ENCODE measurements at places on chromosomes 13 and 19. TPM values are rescaled to one million over a fixed set of nuclear protein-coding genes. Genes with fewer than 3 reads are reported as not detected.

CEACAM4 gene
- total RNA-seq: 16.1 TPM

TEX29 gene
- total RNA-seq: not detected

TMPRSS9 gene
- total RNA-seq: 0.17 TPM

SOHLH2 gene
- not detected for total RNA-seq

KLK12 gene
- not detected for total RNA-seq

CHST8 gene
- total RNA-seq: 0.27 TPM

INSR gene
- 0.44 TPM for total RNA-seq

- H3K36me3 ChIP-seq: no peaks in the 10 kb centered on the region
- H3K4me1 ChIP-seq: peaks cover 49% of the 10 kb centered on the region
- H3K27me3 ChIP-seq: peaks cover 51% of the 10 kb centered on the region
- H3K27ac ChIP-seq: no peak overlapping the region
Observed at GRCh38 chr13:99978799-99979452, 2.7 kb upstream of the ZIC2 start.

- H3K4me1 ChIP-seq: no peaks in the 10 kb centered on the region
- H3K27me3 ChIP-seq: no peaks in the 10 kb centered on the region
- H3K36me3 ChIP-seq: no peaks in the 10 kb centered on the region
- H3K4me3 ChIP-seq: no peak overlapping the region
- DNase-seq: no peak
Observed at GRCh38 chr19:20315543-20315942, 148.5 kb downstream of the ZNF486 start.

DNA sequence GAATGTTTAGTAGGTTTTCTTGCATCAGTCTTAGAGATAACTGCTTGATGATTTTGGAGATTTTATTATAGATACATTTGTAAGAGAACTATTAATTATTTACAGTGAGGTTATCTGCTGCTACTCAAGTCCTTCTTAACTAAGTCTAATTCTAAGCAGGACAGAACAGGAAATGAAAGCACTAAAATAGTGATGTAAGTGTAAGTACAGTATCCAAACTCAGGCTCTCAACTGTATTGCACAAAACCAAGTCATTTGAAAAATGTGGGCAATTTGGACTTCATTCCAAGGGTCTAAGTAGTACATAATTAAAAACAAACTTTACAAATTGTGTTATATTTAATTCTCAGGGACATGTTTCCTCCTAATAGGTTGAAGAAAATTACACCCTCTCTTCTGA, 417.1 kb downstream of the ITGBL1 start:
- H3K4me1 ChIP-seq: no peaks in the 10 kb centered on the region
- H3K36me3 ChIP-seq: no peaks in the 10 kb centered on the region
- no peaks in the 10 kb centered on the region for H3K27me3 ChIP-seq

- DNase-seq: no peak
- H3K4me1 ChIP-seq: peaks cover 2% of the 10 kb centered on the region
- no peaks in the 10 kb centered on the region for H3K27me3 ChIP-seq
- no peaks in the 10 kb centered on the region for H3K36me3 ChIP-seq
Observed at GRCh38 chr19:16293118-16294091, 31.2 kb upstream of the KLF2 start.

DNA sequence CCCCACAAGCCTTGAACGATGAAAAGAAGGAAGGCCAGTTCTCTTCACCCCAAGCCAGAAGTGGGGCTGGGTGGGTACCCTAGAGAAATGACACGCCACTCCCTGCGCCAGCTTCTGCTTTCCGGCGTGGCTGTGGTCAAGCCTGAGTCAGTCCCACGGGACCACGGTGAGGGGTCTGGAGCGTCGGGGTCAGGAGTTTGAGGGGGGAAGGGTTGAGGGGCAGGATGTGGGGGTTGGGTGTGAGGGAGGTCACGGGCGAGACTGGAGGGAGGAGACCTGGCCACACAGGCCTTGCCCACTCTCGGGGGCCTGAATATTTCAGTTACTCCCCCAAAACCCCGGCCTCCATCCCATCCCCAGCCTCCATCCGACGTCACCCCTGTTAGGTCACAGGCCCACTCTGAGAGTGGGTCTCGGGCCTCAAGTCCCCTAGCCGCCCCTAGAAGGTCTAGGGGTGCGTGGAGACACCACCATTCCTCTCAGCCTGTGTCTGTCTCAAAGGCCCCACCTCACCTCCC, 500 bp upstream of the IFI30 start:
- H3K4me1 ChIP-seq: peaks cover 8% of the 10 kb centered on the region
- no peaks in the 10 kb centered on the region for H3K36me3 ChIP-seq
- peak overlapping the region; percentile 61 for H3K27ac ChIP-seq
- DNase-seq: no peak

GRCh38 chr19:47765523-47766358, 12.8 kb upstream of the SELENOW start:
- H3K36me3 ChIP-seq: no peaks in the 10 kb centered on the region
- H3K27me3 ChIP-seq: no peaks in the 10 kb centered on the region
- DNase-seq: peak; percentile 36
- no peak overlapping the region for H3K4me3 ChIP-seq
- no peak overlapping the region for H3K27ac ChIP-seq
- no peaks in the 10 kb centered on the region for H3K4me1 ChIP-seq

GRCh38 chr19:40584007-40584406, 7.3 kb downstream of the SHKBP1 start:
- H3K27me3 ChIP-seq: no peaks in the 10 kb centered on the region
- peaks cover 85% of the 10 kb centered on the region for H3K36me3 ChIP-seq
- H3K27ac ChIP-seq: no peak overlapping the region
- no peaks in the 10 kb centered on the region for H3K4me1 ChIP-seq

DNA sequence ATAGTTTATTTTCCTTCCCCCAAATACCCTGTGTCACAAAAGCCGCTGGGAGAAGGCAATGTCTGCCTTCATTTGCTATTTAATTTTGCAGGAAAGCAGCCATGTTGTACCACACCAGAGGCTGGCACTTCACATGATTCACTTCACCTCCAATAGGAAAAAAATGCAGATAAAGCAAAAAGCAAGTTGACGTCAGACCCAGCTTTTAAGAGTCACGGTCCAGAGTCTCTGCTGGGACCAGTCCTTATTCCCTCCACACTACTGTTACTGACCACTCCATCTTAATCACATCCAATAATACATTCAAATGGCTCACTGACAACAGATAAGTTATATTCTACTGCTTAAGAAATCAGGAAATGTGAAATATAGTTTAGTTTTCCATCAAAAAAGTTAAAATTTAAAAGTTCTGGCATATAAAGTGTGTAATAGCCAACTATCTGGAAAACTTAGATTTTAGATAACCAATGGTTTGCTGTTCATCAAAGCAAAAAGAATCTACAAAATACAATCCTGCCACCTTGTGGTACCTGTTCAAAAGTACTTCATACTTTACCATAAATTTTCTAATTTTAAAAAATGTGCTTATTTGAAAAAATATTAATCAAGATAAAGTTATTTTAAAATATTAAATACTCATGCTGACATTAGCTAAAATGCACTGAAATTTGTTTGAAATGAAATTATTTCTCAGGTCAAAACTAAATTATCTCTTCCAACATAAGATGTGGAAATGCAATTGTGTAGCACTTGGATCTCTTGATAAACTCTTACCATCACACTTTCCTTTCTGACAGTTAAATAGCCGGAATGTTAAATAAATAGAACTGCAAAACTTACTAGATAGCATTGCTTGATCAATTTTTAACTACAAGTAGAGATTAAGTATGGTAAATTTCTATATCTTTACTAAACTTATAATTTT, 97.3 kb downstream of the SERP2 start:
- H3K27me3 ChIP-seq: no peaks in the 10 kb centered on the region
- DNase-seq: peak; percentile 24
- H3K27ac ChIP-seq: no peak overlapping the region
- no peaks in the 10 kb centered on the region for H3K4me1 ChIP-seq
- no peak overlapping the region for H3K4me3 ChIP-seq

- no peak overlapping the region for H3K27ac ChIP-seq
- DNase-seq: no peak
- H3K4me3 ChIP-seq: no peak overlapping the region
- no peaks in the 10 kb centered on the region for H3K36me3 ChIP-seq
Observed at GRCh38 chr13:46761866-46762265, 35.1 kb downstream of the ESD start.

- no peaks in the 10 kb centered on the region for H3K36me3 ChIP-seq
- H3K27me3 ChIP-seq: no peaks in the 10 kb centered on the region
- no peak overlapping the region for H3K4me3 ChIP-seq
- H3K27ac ChIP-seq: no peak overlapping the region
Observed at GRCh38 chr13:94234738-94235137, 244.7 kb downstream of the DCT start.

DNA sequence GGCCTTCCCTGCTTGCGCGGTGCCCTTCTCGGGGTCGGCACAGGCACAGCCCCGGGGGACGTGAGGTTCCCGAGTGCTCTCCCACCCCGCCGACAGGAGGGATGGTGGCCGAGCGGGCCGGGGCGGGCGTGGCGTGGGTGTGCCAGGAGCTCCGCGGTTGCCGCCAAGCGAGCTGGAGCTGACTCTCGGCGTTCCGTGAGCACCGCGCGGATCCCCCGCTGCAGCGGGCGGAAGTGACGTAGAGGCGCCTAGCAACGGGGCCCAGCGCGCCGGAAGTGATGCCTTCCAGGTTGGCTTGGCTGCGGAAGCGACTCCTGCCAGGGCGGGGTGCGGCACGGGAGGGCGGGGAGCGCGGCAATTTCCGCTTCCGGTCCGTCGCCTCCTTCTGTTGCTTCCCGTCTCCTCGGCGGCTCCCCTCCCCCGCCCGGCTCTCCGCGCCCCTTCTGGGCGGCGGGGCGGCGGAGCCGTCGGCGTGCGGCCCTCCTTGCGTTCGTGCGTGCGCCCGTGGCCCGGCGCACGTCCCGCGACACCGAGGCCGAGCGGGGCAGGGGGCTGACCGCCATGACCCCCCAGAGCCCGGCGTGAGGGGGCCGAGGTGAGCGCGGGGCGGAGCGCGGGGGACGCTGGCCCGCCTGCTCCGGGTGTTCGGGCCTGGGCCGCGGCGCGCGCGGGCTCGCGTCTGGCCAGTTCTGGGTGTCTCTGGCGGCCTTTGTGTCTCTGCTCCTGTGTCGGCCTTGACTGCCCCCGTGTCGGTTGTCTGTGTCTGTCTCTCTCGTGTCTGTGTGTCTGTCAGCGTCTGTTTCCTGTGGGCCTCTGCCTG, at the start of gene EPN1:
TSS of gene EPN1 (plus strand) at position 386 of the 820 bp plus-strand sequence. CDS start 3,402 bp downstream, outside the sequence.
- H3K4me3 ChIP-seq: peak within 1 kb of the TSS; percentile 95
- H3K27ac ChIP-seq: peak within 1 kb of the TSS; percentile 85
- no peaks in the 10 kb centered on the region for H3K27me3 ChIP-seq
- H3K4me1 ChIP-seq: peaks cover 41% of the 10 kb centered on the region

- H3K27me3 ChIP-seq: no peaks in the 10 kb centered on the region
- DNase-seq: no peak
- peak overlapping the region; percentile 82 for H3K27ac ChIP-seq
- no peaks in the 10 kb centered on the region for H3K36me3 ChIP-seq
- peaks cover 43% of the 10 kb centered on the region for H3K4me1 ChIP-seq
- peak overlapping the region; percentile 28 for H3K4me3 ChIP-seq
Observed at GRCh38 chr19:2783781-2784145, 690 bp upstream of the SGTA start.

- no peak overlapping the region for H3K27ac ChIP-seq
- H3K36me3 ChIP-seq: no peaks in the 10 kb centered on the region
- peaks cover 4% of the 10 kb centered on the region for H3K4me1 ChIP-seq
- H3K27me3 ChIP-seq: no peaks in the 10 kb centered on the region
- no peak for DNase-seq
Observed at GRCh38 chr13:98675837-98676236, 76.6 kb downstream of the SLC15A1 start.

- H3K4me3 ChIP-seq: no peak overlapping the region
- no peak for DNase-seq
- H3K27me3 ChIP-seq: no peaks in the 10 kb centered on the region
- H3K27ac ChIP-seq: no peak overlapping the region
Observed at GRCh38 chr19:30802424-30803013, 430.3 kb downstream of the ZNF536 start.

DNA sequence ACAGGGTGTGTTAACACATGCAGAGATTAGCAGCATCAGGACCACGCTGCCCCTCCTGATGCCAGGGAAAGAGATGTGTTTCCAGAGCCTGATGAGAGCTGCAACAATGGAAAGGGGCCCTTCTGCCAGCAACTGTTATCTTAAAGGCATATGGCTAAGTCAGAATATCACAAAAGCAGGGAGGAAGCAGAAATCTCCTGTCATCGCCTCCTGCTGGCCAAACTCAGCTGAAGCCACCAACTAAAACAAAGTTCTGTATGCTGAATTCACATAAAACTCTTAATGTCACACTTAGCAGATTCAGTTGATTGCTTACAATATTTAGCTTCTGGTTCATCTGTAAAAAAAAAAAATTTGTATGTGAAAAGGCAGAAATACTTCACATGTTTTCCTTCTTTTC, 178.2 kb downstream of the GPC5 start:
- H3K4me1 ChIP-seq: no peaks in the 10 kb centered on the region
- H3K27ac ChIP-seq: no peak overlapping the region
- H3K36me3 ChIP-seq: no peaks in the 10 kb centered on the region
- DNase-seq: no peak
- no peak overlapping the region for H3K4me3 ChIP-seq

- H3K4me1 ChIP-seq: no peaks in the 10 kb centered on the region
- H3K27ac ChIP-seq: no peak overlapping the region
- DNase-seq: no peak
- H3K4me3 ChIP-seq: no peak overlapping the region
- H3K36me3 ChIP-seq: no peaks in the 10 kb centered on the region
- H3K27me3 ChIP-seq: no peaks in the 10 kb centered on the region
Observed at GRCh38 chr13:109101550-109102144, 472.2 kb downstream of the MYO16 start.

GRCh38 chr19:10639836-10640235, 14.3 kb upstream of the ILF3 start:
- H3K27me3 ChIP-seq: no peaks in the 10 kb centered on the region
- DNase-seq: no peak
- H3K4me3 ChIP-seq: no peak overlapping the region

- no peaks in the 10 kb centered on the region for H3K27me3 ChIP-seq
- peaks cover 12% of the 10 kb centered on the region for H3K4me1 ChIP-seq
- no peak overlapping the region for H3K4me3 ChIP-seq
- H3K36me3 ChIP-seq: no peaks in the 10 kb centered on the region
- no peak overlapping the region for H3K27ac ChIP-seq
Observed at GRCh38 chr19:6070207-6070681, 40.1 kb downstream of the RFX2 start.

DNA sequence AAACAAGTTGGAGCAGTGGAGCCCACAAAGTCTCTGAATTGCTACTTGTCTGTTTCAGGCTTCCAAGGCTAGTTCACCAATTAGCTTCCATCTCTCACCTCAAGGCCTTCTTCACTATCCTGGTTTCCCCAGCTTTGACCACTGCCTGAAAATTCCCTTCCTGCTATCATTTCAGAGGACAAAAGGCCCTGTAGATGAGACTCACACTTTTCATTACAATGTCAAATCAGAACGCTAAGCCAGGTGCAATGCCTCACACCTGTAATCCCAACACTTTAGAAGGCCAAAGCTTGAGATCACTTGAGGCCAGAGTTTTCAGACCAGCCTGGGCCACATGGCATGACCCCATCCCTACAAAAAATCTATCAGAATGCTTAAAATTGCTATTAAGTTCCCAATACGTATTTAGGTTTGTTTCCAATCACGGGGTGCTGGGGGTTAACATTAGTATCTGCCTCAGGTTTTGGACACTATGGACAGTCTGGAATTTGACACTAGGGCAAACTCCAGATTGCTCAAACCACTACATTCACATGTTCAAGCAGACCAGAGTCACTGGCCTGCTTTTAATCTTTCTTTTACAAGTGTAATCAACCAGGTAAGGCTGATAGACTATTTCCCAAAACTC, 5.5 kb downstream of the TPT1 start:
- no peaks in the 10 kb centered on the region for H3K27me3 ChIP-seq
- peak overlapping the region; percentile 66 for H3K4me3 ChIP-seq
- peaks cover 44% of the 10 kb centered on the region for H3K36me3 ChIP-seq

- H3K36me3 ChIP-seq: no peaks in the 10 kb centered on the region
- peaks cover 9% of the 10 kb centered on the region for H3K27me3 ChIP-seq
- no peak overlapping the region for H3K27ac ChIP-seq
- no peak for DNase-seq
- H3K4me1 ChIP-seq: no peaks in the 10 kb centered on the region
Observed at GRCh38 chr13:26946684-26947343, 186.2 kb upstream of the GPR12 start.

Measured in CD4-positive, CD25-positive, alpha-beta regulatory T cell (primary cell).